ENCODE measurements at places on chromosomes 6 and 20. TPM values are rescaled to one million over a fixed set of nuclear protein-coding genes. Genes with fewer than 3 reads are reported as not detected.
A peak's percentile ranks its signal among the peaks of the same experiment; 100 is the strongest.

DNA sequence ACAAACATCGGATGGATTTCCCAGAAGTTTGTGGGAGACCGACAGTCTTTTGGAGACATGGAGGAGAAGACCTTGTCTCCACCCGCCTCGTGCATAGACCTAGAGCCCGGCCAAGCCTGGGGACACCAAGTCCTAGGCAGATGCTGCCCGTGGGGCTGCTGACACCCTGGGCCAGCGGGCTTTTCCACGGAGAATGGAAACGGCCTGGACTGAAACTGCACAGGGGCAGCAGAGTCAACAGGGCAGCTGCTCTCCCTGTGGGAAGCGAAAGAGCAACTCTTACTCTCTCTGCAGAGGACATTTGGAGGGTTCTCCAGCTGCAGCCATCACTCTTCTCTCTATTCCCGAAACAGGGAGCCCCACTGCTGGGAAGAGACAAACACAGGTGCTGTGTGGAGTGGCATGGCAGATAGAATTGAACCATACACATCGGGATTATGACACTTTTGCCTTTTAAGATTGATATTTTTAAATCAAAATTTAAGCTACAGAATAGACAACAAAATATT lies 401.2 kb downstream of the THBS2 start:
- no peak overlapping the region for H3K27ac ChIP-seq
- no peaks in the 10 kb centered on the region for H3K27me3 ChIP-seq
- peak overlapping the region; percentile 33 for H3K4me3 ChIP-seq
- H3K4me1 ChIP-seq, result peaks cover 9% of the 10 kb centered on the region
- no peak for DNase-seq

DNA sequence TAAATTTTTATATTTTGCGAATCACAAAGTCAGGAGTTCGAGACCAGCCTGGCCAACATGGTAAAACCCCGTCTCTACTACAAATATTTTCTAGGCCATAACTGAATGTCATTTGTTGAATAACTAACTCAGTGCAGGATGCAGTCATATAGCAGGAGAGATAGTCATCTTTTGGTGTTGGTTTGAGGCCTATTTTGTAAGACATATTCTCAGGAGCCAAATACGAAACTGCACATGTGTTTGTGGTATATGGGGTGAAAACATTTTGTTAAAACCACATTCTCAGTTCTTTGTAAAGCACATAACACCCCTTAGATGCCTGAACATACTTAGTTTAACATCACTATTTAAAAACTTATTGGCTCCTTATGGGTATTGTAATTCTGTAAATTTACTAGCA lies 4.7 kb upstream of the ENPP5 start:
- no peaks in the 10 kb centered on the region for H3K36me3 ChIP-seq
- DNase-seq, result no peak
- H3K4me1 ChIP-seq, result peaks cover 3% of the 10 kb centered on the region

The GGT7 gene
- total RNA-seq, result 11.7 TPM

The SPATA25 gene
- total RNA-seq, result 1.8 TPM

GRCh38 chr20:23127506-23128279 lies 41.6 kb upstream of the CD93 start:
- no peaks in the 10 kb centered on the region for H3K27me3 ChIP-seq
- H3K36me3 ChIP-seq, result no peaks in the 10 kb centered on the region
- H3K4me1 ChIP-seq, result peaks cover 75% of the 10 kb centered on the region
- H3K4me3 ChIP-seq, result no peak overlapping the region

The LRP11 gene
- 15.7 TPM for total RNA-seq

The TREM2 gene
- 1.9 TPM for total RNA-seq

DNA sequence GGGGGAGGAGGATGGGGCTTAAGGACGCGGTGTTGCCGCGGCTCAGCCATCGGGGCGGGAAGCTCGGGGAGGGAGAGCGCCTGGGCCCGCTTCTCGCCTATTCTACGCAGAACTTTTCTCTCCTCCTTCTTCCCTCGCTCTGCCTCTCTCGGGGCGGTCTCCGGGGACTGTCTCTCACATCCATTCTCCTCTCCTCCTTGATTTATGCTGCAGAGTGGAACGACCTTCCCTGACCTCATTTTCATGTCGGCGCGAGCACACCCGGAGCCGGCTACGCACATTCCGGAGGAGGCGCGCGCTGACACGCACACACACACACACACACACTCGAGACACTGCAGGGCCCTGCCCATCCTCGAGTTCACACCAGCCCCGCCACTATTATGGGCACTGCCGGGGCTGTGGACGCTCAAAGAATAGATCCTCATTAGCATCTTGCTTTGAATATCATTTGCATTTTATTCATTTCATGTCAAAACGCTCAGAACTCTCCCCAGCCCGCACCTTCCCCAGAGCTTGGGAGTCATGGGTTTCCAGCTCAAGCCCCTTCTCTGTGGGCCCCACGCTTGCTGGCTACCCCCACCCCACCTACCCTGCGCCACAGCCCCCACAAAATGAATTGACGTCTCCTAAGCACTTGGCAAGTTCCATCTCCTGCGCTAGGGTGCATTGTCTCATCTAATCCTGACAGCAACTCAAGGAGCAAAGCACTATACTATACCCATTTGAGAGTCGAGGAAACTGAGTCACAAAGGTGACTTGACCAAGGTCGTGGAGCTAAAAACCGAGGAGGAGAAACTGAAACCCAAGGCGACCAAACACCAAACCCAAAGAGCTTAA lies 36.8 kb downstream of the NCR2 start:
- no peak for DNase-seq
- peak overlapping the region; percentile 36 for H3K4me3 ChIP-seq
- peaks cover 87% of the 10 kb centered on the region for H3K27me3 ChIP-seq
- no peaks in the 10 kb centered on the region for H3K36me3 ChIP-seq
- peak overlapping the region; percentile 67 for H3K27ac ChIP-seq

- H3K4me3 ChIP-seq, result no peak overlapping the region
- H3K36me3 ChIP-seq, result no peaks in the 10 kb centered on the region
- peak; percentile 55 for DNase-seq
Measured at GRCh38 chr6:6494677-6495076, 93.8 kb upstream of the LY86 start.

- no peaks in the 10 kb centered on the region for H3K36me3 ChIP-seq
- H3K27me3 ChIP-seq, result no peaks in the 10 kb centered on the region
- no peak for DNase-seq
- peaks cover 18% of the 10 kb centered on the region for H3K4me1 ChIP-seq
- peak overlapping the region; percentile 82 for H3K4me3 ChIP-seq
Measured at GRCh38 chr6:79076160-79076559, 1.9 kb downstream of the PHIP start.

The ACTR5 gene
- total RNA-seq, result 2.8 TPM

GRCh38 chr20:24627291-24627690 lies 157.9 kb downstream of the SYNDIG1 start:
- DNase-seq, result no peak
- no peaks in the 10 kb centered on the region for H3K36me3 ChIP-seq
- no peak overlapping the region for H3K27ac ChIP-seq
- peaks cover 12% of the 10 kb centered on the region for H3K4me1 ChIP-seq

GRCh38 chr20:63955281-63955826 lies 862 bp downstream of the UCKL1 start:
- H3K4me1 ChIP-seq, result peaks cover 69% of the 10 kb centered on the region
- H3K36me3 ChIP-seq, result no peaks in the 10 kb centered on the region
- no peak for DNase-seq

DNA sequence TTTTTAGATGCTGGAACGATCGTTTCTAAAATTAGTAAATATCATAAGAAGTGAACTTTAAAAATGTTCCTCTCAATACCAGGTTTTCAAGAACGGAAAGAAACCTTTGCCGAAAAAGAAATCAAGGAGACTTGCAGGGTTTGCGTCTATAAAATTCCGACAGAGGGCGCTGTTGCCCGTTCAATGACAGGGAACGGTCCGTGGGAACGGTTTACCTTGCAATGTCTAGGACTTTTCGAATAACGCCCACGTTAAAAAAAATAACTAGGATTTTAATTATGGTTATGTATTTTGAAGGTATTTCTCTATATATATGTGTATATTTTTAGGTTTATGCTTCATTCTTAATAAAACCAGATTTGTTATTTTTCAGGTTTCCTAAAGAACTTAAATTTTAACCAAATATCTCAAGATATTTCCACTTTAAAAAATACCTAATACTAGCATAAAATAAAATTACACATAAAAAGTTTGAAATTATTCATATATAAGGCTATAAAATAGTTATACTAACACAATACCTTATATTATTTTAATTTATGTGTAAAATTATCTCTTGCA lies 2.5 kb upstream of the TFAP2B start:
- peak overlapping the region; percentile 42 for H3K4me3 ChIP-seq
- no peaks in the 10 kb centered on the region for H3K4me1 ChIP-seq
- peaks cover 85% of the 10 kb centered on the region for H3K27me3 ChIP-seq
- peak; percentile 43 for DNase-seq
- H3K27ac ChIP-seq, result no peak overlapping the region

DNA sequence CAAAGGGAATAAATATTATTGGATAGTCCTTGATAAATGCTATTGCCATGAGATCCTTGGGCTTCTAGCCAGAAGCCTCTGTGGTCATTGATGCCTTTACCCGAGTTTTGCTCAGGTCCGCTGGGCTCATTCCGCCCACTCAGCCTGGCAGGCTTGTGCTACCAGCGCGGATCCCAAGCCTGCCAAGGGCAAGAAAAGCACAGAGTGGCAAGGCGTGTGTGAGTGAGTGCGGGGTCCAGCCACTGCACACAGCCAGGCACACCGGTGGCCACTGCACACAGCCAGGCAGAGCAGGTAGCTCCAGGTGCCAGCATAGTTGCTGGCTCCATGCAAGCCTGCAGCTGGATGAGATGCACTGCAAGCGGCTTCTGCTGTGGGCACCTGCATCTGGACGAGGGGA lies 38.7 kb downstream of the STK38 start:
- no peak overlapping the region for H3K27ac ChIP-seq
- no peaks in the 10 kb centered on the region for H3K4me1 ChIP-seq
- H3K4me3 ChIP-seq, result no peak overlapping the region

DNA sequence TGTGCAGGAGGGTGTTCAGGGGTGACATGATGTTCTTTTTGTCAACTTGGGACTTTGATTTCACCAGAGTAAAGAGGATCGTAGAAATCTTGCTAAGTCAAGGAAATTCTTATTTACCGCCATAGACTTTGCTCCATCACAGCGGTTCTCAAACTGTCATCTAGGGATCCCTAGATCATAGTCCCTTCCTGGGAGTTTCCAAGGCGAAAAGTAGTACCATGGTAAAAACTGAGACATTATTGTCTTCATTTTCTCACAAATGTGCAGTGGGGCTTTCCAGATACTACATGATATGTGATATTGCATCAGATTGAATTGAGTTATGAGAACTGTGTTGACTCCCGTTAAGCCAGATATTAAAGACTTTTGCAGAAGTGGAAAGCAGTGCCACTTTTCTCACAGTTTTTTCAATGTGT lies 79.7 kb downstream of the JARID2 start:
- no peak overlapping the region for H3K27ac ChIP-seq
- no peaks in the 10 kb centered on the region for H3K27me3 ChIP-seq
- peaks cover 57% of the 10 kb centered on the region for H3K4me1 ChIP-seq
- DNase-seq, result no peak
- H3K36me3 ChIP-seq, result no peaks in the 10 kb centered on the region
- no peak overlapping the region for H3K4me3 ChIP-seq

DNA sequence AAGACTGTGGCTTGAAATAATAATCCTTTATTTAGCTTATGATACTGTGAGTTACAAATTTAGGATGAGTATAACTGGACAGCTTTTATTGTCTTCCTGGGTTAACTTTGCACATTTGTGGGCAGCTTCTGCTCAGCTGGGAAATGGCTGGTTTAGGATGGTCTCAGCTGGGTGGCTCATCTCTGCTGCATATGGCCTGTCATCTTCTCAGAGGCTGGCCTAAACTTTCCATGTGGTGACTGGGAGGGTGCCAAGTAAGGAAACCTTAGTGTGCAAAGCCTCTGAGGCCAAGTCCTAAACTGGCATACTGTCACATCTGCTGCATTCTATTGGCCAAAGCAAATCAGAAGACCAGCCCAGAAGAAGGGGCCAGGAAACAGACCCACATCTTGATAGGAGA lies 40.2 kb downstream of the BTBD3 start:
- H3K36me3 ChIP-seq, result no peaks in the 10 kb centered on the region
- no peak for DNase-seq
- H3K4me1 ChIP-seq, result no peaks in the 10 kb centered on the region
- H3K4me3 ChIP-seq, result no peak overlapping the region

The OPRL1 gene
- 1.3 TPM for total RNA-seq

The ELOVL4 gene
- total RNA-seq, result not detected

GRCh38 chr6:90160013-90160412 lies 136.6 kb downstream of the BACH2 start:
- no peaks in the 10 kb centered on the region for H3K27me3 ChIP-seq
- H3K4me1 ChIP-seq, result peaks cover 23% of the 10 kb centered on the region
- H3K4me3 ChIP-seq, result no peak overlapping the region
- H3K36me3 ChIP-seq, result no peaks in the 10 kb centered on the region
- no peak for DNase-seq

- H3K4me3 ChIP-seq, result no peak overlapping the region
- H3K4me1 ChIP-seq, result peaks cover 31% of the 10 kb centered on the region
- DNase-seq, result no peak
- H3K27ac ChIP-seq, result no peak overlapping the region
- no peaks in the 10 kb centered on the region for H3K27me3 ChIP-seq
- H3K36me3 ChIP-seq, result peaks cover 11% of the 10 kb centered on the region
Measured at GRCh38 chr6:63643862-63644261, 8.3 kb downstream of the PHF3 start.

- peaks cover 46% of the 10 kb centered on the region for H3K4me1 ChIP-seq
- DNase-seq, result no peak
- H3K27me3 ChIP-seq, result no peaks in the 10 kb centered on the region
- H3K27ac ChIP-seq, result peak overlapping the region; percentile 90
- peak overlapping the region; percentile 68 for H3K4me3 ChIP-seq
Measured at GRCh38 chr20:62239278-62239879, 1.1 kb downstream of the OSBPL2 start.

DNA sequence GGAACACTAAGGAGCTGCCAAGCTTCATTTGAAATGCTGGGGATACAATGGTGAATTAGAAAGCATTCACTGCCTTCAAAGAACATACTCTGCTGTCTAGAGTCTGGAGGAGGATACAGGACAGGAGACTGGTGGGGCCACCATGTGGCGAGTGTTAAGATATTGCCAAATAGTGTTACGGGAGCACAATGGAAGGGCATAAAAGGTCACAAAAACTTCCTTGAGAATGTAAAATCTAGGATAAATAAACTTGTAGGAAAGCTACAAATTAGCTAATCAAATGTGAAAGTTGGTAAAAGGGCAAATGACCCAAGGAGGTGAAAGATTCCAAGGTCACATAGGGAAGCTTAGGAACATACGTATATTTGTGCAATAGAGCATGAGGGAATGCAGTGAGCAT lies 271.7 kb downstream of the RFPL4B start:
- H3K36me3 ChIP-seq, result no peaks in the 10 kb centered on the region
- no peak overlapping the region for H3K4me3 ChIP-seq
- no peaks in the 10 kb centered on the region for H3K4me1 ChIP-seq
- no peak overlapping the region for H3K27ac ChIP-seq
- DNase-seq, result no peak
